ENCODE measurements at places on chromosomes 11 and 22.

DNA sequence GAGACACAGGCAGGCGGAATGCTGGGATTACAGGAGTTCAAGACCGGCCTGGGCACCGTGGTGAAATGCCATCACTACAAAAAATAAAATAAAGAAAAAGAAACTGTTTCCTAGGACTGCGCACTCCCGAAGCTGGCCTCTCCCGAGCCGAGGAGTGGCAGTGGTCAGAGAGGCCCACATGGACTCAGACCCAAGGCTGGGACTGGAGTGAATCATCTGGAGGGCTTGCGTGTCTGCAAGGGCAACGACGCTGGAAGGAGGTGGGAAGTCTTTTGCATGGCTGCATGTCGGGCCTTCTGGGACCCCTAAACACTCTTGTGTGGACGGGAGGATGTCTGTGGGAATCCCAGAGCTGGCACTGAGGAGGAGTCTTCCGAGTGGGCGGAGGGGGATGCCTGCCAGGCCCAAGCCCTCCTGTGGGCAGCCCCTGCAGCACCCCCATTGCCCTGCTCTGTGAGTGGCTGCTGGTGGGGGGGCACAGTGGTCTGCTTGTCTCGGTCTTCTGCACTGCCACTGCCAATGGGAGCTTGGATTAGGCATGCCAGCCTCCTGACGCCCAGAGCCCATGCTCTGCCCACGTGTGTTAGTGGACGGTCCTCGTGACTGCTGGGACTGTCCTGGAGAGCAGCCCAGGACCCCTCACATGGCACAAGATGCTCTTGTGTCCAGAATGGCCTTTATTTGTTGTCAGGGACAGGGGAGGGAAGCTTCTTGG lies 1.8 kb upstream of the AP2A2 start:
- DNase-seq = no peak

GRCh38 chr11:20243974-20244373 lies 83.7 kb upstream of the DBX1 start:
- no peak for DNase-seq

DNA sequence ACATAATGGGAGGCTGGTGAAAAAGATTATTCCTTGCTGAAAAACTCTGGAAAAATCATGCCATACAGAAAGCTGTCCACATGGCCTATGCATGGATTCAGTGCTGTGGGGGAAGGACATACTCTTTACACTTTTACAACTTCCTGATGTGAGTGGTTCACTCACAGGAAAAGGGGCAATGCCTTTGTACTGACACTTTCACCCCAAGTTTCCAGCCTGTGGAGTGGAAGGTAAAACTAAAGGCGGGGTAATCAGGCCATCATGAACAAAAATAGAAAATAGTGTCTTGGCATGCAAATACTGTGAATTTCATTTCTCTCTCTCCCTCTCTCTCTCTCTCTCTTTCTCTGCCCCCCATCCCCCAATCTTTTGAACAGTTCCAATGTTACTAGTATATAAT lies 281.8 kb downstream of the ETS1 start:
- no peak for DNase-seq

DNA sequence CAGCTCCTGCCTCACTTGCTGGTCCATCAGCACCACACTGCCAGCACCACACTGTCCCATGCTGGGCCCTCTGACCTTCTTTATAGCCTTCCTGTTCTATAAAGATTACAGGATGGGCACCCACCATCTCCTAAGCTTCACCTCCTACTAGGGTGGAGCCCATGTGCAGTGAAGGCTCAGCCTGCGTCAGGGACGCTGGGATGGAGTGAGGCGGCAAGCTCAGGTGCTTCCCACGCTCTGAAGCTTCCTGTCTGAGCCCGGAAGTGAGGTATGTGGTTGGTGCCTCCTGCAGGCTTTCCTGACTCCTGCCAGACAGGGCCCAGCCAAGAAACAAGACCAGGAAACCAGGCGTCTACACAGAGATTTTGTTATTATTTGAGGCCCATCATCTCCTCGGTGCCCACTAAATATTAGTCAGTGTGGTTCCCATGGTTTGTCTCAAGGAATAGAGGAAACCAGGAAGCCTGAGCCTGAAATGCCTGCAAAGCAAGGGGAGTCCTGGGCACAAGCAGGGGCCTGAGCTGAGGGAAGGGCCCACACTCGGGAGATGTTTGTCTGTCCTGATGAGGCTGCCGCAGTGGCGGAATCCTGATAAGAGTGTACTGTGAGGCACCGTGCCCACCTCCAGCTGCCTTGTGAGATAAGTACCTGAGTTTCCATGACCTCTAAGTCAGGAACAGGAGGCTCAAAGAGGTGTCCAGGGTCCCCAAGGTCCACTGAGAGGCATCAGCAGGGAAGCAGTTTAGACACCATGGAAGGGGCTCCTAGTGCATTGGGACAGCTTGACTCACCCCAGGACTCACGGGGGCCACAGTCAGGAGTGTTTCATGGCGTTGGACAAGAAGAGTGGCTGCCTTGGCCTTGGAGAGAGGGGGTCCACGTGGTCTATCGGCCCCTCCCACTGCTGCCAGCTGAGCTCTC lies 22.0 kb downstream of the RSPH14 start:
- DNase-seq = no peak

GRCh38 chr11:93936460-93936859 lies 84.7 kb upstream of the HEPHL1 start:
- DNase-seq = peak; percentile 40

GRCh38 chr22:37849089-37849751 lies at the start of gene EIF3L:
Gene EIF3L, plus strand, starts transcription at chr22:37849419. Its CDS starts 31 bp downstream, at chr22:37849450.
- peak; percentile 88 for DNase-seq

All from NCI-H2081 (cell line).